T-helper 1 cell treated with Interleukin-12 subunit alpha and Interleukin-12 subunit beta and Interleukin-4 antibody, amounts not matched to agents 30 ng/mL and 1 ng/mL, for 36 hours (primary cell): ENCODE measurements at places on chromosomes 1 and 21. TPM values are rescaled to one million over a fixed set of nuclear protein-coding genes. Genes with fewer than 3 reads are reported as not detected.

The S100A3 gene
- 0.24 TPM in 1 of 2 replicates, not detected in the other for total RNA-seq

The FCRL5 gene
- total RNA-seq = not detected in 2 replicates

The TFF2 gene
- total RNA-seq = not detected in 2 replicates

The OR2T2 gene
- not detected in 2 replicates for total RNA-seq

The AMY1B gene
- total RNA-seq = not detected in 2 replicates

The LCE5A gene
- total RNA-seq = not detected in 2 replicates
